ENCODE measurements at places on chromosomes 7 and 10.

GRCh38 chr10:66844176-66844942 is 81.5 kb upstream of the LRRTM3 start:
- no peak for DNase-seq

GRCh38 chr7:88243345-88243909 is 23.6 kb upstream of the SRI start:
- DNase-seq = peak; percentile 33

DNA sequence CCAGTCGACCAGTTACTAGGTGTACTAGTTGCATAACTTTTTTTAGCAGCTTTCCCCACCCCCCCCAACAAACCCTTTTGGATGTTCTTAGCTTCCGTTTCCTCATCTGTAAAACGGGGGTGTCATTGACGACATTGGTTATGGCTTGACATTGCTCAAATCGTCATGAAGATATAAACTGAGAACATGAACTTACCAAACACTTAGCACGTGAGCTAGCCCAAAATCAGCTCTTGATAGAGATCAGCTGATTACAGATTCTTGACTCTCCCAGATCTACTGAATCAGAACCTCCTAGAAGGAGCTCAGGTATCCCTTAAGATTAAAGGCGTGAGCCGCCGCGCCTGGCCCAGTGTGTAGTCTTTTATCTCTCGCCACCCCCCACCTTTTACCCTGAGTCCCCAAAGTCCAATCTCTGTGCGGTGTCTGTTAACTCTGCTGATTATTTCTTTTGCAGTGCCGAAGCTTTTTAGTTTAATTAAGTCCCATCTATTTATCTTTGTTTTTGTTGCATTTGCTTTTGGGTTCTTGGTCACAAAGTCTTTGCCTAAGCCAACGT is 1.0 kb upstream of the GNA12 start:
- no peak for DNase-seq

DNA sequence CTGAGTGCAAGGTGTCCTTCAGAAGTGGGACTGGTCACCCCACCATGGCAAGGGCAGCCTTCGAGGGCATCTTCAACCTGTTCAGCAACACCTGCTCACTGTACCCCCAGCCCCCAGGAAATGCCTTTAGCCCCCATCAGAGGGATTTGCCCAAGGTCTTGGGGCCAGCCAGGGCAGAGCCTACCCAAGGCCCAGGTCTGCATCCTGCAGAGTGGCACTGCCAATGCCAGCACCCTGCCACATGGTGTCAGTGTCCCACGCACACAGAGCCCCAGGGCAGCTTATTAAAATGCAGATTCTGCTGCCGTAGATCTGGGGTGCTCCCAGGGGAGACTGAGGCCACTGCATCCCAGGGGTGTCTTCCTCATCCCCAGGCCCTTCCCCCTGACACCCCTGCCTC is 106.2 kb upstream of the KCTD7 start:
- DNase-seq = no peak

GRCh38 chr10:7487528-7487927 is 76.7 kb upstream of the SFMBT2 start:
- no peak for DNase-seq

GRCh38 chr7:33841705-33842129 is 63.6 kb upstream of the BMPER start:
- peak; percentile 90 for DNase-seq

Measured in NCI-H1105 (cell line).